ENCODE measurements at places on chromosomes 12 and 14.

DNA sequence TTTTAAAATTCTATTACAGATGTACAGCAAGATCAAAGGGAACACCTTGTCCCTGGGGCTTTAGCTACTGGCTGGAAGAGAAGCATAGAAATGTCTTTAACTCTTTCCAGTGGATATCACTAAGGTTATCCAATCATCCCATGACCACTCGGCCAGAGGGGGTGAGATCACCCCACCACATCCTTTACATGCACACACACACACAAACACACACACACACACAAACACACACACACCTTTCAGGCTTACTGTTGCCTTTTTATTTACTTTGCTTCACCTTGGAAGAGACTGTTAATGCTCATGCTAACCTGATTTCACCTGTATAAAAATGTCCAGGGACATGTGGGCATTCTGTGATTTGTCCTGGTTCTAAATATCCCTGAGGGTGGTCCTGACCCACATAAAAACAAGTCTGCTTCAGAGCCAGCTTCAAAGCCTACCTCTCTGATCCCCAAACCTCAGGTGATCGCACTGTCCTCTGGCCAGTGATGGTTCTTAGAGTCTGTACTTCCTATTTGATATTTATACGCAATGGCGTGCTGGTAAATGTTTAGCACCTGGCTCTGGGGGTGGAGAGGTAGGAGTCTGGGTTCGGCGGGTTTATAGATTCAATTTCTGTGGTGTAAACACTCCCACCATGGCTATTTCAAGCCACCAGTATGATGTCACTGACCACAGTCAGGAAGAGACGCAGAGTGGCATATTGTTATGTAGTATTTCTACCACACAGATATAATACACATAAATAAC is 166.1 kb upstream of the EEA1 start:
- no peak for DNase-seq

GRCh38 chr12:70267550-70267949 is 24.3 kb downstream of the CNOT2 start:
- no peak for DNase-seq

DNA sequence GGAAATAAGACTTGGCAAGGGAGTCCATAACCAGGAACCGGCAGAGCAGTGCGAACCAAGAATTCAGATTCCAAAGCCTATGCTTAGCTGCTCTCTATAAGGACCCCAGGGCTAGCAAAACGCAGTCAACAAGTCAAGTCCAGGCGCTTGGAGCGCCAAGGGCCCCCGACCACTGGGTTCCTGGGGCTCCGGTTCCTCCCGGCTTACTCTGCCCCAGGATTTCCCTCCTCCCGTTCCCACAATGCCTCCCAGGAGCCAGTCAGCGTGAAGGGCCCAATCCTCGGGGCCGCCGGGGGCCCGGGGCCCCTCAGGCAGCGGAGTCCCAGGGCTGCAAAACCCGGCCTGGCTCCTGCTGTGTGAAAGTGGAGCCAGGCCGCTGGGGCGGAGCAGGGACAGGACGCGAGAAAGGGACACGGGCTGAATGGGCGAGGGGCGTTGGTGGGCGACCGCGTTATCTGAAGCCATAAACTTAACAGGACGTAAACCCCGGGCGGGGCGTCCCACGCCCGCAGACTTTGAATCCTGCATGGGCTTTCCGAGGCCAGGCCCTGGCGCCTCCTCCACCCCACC is 1.5 kb downstream of the KRT8 start:
- no peak for DNase-seq

- no peak for DNase-seq
These were observed 49.4 kb downstream of the NOVA1 start for GRCh38 chr14:26548406-26548805.

GRCh38 chr12:42255221-42255865 is 17.3 kb upstream of the YAF2 start:
- no peak for DNase-seq

GRCh38 chr12:66934302-66935062 is 255.6 kb upstream of the GRIP1 start:
- no peak for DNase-seq

- no peak for DNase-seq
These were observed 970 bp downstream of the CDH24 start for GRCh38 chr14:23056145-23056955.

DNA sequence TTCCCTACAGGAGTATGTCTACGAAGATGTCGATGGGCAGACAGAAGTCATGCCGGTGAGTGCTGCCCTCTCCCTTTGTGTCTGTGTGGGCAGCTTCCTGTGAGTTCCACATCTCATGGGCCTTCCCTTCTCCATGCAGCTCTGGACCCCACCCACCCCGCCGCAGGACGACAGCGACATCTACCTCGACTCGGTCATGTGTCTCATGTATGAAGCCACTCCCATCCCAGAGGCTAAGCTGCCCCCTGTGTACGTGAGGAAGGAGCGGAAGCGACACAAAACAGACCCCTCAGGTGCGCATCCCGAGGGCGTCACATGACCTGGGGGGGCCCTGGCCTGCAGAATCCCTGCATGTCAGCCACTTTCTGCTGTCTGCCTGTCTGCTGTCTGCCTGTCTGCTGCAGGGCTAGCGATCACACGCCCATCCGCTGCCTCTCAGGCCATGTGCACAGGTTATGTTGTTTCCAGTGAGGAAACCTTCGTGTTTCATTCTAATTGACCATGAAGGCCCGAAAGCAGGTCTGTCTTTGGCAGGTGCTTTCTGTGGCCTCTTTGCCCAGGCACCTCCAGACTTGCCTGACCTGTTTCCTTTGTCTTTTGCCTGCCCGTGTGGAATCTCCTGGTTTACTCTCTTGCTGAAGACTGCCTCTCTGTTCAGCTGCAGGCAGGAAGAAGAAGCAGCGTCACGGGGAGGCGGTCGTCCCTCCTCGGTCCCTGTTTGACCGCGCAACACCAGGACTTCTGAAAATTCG is 95.1 kb downstream of the EP400 start:
- DNase-seq: no peak

DNA sequence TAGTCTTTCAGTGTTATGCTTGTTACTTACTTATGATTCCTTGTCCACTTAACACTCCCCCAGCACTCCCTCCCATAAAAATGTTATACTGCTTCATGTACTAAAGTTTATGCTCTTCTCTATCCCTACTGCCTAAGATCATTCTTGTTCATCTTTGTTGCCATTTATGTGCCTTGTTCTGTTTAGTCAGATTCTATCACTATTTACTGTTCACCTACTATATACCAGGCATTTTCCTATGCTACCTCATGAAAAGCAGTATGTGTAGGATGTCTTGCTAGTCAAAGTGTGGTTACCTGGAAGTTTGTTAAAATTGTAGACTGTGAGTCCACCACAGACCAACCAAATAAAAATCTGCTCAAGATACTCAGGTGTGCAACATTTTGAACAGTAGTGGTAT is 23.9 kb downstream of the ERH start:
- DNase-seq: no peak

DNA sequence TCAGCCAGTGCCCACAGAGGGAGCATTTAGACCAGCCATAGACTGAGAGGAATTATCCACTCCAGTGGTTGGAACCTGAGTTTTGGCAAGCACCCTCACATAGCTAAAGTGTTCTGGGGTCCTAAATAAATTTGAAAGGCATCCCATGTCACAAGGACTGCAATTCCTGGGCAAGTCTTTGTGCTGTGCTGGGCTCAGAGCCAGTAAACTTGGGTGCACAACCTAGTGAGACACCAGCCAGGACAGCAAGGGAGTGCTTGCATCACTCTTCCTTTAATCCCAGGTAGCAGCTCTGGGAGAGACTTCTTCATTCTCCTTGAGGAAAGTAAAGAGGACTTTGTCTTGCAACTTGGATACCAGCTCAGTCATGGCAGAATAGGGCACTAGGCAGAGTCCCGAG is 142.0 kb upstream of the FSCB start:
- DNase-seq: no peak

DNA sequence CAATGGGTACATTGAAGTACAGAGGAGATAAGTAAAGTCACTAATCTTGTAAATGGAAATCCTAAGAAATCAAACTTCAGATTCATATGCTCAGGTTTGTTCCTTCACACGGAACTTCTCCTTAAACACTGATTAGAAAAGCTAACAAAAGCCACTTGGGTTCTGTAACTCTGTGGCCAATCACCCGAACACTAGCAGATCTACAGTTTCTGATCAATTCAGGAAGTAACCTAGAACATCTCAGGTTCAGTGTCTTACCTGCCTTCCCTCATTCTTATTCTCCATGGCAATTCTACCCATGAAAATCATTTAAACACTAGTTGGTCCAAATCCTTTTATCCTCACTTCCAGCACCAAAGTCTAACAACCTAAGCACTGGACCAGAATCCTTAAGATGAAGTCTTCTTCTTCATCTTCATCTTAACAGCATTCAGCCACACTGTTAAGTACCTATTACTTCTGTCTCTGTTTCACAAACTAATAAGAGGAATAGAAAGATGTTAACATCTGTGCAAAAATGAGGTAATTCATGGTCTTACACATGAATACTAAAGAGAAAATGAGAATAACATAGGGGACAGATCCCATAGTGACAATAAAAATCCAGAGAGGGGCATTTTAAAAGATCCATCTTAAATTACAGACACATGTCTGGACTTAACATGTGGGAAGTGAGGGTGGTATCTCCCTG is 184.5 kb downstream of the SSPN start:
- DNase-seq: no peak

DNA sequence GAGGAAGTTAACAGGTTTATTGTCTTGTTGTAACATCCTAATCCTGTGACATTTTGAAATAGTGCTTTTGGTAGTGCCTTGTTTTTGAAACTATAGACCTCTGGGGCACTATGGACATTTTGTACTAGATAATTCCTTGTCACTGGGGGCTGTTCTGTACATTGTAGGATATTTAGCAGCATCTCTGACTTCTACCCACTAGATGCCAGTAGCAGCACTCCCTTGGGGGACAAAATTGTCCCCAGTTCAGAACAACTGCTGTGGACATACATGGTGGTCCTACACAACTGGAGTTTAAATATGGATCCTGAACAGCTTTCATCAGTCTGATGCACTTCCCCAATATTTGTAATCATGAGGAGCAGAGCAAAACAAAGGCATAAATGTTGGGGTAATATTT is 264.7 kb downstream of the RAD51B start:
- DNase-seq: no peak

DNA sequence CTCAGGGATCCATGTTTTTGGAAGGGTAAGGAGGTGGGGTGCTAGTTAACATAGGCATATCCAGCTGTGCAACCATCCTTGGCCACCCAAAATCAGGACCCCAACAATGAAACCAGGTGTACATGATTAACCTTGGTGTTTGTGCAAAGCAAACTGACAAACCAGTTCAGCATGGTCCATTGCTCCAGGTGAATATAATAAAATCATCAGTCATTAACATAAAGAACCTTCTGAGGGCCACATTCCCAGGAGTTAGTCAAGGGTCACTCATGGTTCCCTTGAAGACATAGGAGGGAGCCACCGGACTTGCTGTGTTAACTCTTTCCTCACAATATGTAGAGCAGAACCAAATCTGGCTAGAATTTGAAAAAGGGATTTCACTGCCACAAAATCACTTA is 17.8 kb downstream of the SLC38A2 start:
- DNase-seq: no peak

GRCh38 chr12:93634416-93634815 is 42.8 kb upstream of the CRADD start:
- no peak for DNase-seq

DNA sequence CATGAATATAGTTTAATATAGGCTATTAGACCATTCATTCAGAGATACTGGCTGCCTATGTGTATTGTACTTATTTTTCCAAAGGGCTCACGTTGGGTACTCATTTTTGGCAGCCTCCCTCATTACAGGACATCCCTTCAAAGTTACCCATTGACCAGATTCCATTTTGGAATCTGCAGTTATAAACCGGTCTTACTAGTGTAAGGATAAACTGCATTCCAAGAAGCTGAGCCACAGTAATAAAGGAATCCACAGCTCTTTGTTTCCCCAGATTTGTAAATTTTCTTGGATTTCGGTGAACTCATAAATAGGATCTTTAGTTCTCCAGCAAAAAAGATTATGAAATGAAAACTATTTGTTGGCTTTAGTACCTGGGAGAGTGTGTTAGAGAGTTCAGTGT is 18.9 kb upstream of the CFL2 start:
- DNase-seq: no peak

DNA sequence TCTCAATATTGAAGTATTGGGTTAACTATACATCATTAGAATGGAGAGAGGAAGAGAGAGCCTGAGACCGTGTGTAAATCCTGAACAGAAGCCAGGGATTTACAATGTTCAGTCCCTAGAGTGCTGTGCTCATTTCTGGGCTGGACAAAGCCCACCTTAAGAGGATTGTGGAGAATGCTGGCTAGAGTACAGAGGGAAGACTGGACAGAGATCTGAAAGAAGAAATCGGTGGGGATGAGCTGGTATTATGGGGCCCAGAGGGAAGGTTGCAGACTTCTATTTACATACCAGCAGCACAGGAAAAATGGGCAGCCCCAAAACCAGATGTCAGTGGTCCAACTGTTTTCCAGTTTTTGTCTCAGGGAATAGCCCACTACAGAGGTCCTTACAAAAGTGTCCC is 42.3 kb downstream of the RTN1 start:
- DNase-seq: no peak

- no peak for DNase-seq
These were observed 207.9 kb upstream of the TMEM260 start for GRCh38 chr14:56371737-56372136.

- no peak for DNase-seq
These were observed 344.0 kb upstream of the PRICKLE1 start for GRCh38 chr12:42933461-42934081.

DNA sequence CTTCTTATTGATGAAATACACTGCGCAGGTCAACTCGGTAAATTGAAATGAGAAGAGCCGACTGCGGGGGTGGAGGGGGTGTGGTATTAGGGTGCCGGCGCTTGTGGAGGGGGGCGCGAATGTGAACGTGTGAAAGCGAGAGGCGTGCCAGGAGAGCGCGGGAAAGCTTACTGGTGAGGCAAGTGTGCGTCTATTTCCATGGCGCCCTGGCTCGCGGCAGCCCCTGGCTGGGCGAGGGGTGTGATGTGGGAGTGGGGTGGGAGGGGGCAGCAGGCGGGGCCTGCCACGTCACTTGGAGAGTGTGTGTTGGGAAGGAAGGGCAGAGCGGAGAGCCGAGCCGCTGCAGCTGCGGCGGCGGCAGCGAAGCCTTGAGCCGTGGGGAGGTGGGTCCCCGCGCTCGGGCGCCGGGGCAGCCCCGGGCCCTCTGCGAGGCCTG is 88.8 kb downstream of the GALNT8 start:
- DNase-seq: no peak

- no peak for DNase-seq
These were observed 164.4 kb downstream of the TSPAN9 start for GRCh38 chr12:3241621-3242020.

DNA sequence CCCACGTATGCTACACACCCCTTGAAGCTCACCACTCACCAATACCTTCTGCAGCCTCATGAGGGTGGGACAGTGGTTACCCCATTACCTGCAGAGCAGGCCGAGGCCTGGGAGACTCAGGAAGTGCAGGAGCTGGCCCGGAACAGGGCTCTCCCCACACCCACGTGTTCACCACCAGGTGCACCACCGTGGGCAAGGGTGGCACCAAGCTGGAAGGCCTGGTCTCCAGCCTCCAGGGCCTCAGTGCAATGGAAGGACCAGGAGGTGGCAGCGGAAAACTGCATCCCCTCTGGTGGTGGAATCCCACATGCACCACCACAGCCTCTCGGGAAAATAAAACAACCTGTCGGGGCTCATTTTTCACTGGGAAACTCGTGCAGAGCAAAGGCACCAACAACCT is 36.4 kb downstream of the ITPK1 start:
- no peak for DNase-seq

- DNase-seq: peak; percentile 25
These were observed 14.7 kb upstream of the TEAD4 start for GRCh38 chr12:2944401-2945047.

GRCh38 chr12:88951860-88952561 is 371.7 kb upstream of the KITLG start:
- no peak for DNase-seq

GRCh38 chr14:104689109-104689880 is at the start of gene INF2:
Gene INF2 (plus strand): TSS chr14:104689618. CDS start chr14:104701366, 11,748 bp downstream.
- DNase-seq: no peak

Data from stimulated activated CD8-positive, alpha-beta memory T cell treated with anti-CD3 and anti-CD28 coated beads, Interleukin-2, amount 100 ng/mL, for 1 hour (primary cell).